Activated CD4-positive, alpha-beta T cell treated with anti-CD3 and anti-CD28 coated beads for 4 hours (primary cell): ENCODE measurements at places on chromosomes 5 and 9.

DNA sequence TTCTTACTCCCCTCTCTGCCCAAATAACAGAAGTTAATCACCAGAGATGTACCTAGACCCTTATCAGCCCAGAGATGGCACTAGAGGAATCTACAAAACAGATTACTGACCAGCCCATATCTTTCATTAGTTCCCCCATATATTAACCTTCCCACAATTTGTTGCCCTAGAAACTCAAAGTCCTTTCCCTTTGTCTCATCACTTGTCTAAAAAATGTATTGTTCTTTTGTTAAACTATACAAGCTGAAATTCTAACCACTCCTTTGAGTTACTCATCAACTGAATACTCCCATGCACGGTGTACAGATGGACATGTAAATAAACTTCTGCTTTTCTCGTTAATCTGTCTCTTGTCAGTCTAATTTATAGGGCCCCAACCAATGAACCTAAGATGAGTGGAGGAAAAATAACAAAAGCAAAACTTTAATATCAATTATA, 130.9 kb downstream of the CCDC192 start:
- DNase-seq = no peak

GRCh38 chr5:68257210-68257609, 41.7 kb downstream of the PIK3R1 start:
- no peak for DNase-seq

DNA sequence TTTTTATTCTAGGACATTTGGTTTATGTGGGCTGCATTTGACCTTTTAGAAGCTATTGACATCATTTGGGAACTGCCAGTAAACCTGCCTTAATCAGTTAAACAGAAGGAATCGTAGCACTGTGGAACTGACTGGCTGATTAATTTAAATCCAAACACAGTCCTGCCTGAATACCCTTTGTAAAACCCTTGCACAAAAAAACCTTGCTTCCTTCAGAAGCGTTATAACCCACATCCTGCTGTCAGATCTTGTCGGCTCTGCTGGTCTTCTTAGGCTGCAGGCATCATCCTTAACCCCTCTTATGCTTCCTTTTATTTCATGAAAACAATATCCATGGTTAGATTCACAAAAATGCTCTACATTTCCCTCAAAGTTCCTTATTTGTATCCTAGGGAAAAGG, 46.3 kb downstream of the PAM start:
- DNase-seq = no peak

- DNase-seq = no peak
Measured at GRCh38 chr5:154276261-154276972, 85.9 kb downstream of the GALNT10 start.

DNA sequence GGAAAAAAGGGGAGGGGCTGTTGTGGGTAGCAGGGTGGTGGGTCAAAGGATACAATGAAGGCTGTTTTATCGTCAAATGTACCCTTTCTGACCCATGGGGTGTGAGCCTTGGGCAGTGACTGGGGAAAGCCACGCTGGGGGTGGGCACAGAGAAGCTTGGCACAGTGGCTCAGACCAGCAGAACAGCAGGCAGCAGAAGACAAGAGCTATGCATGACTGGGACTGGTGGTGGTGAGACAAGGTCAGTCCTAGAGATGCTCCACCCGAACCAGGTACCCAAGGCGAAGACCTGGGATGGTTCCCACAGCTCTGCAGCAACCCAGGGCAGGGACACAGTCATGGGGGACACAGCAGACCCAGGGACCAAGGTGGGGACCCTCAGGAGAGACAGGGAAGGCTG, 38.3 kb downstream of the BICD2 start:
- DNase-seq = no peak

DNA sequence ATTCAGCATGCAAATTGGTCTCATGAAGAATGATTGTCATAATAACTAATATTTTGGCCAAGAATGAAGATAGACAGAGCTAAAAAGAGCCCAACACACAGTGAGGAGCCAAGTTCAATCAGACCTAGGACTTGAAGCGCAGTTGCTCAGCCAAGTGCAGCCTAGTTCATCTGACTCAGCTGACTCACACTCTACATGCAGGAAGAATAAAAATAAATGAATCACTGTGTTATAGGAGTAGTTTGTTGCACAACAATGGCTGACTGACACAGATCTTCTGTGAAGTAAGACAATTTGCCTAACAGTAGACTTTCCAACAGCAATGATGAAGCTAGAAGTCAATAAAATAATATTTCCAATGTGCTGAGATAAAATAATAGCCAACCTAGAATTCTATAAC, 261.5 kb downstream of the CEMIP2 start:
- DNase-seq = no peak
